ENCODE measurements at places on chromosomes 7 and 10.

GRCh38 chr7:1703441-1703840, 33.4 kb downstream of the ELFN1 start:
- DNase-seq = no peak

- peak; percentile 79 for DNase-seq
Observed at GRCh38 chr10:28587970-28588290, 55.0 kb downstream of the WAC start.

DNA sequence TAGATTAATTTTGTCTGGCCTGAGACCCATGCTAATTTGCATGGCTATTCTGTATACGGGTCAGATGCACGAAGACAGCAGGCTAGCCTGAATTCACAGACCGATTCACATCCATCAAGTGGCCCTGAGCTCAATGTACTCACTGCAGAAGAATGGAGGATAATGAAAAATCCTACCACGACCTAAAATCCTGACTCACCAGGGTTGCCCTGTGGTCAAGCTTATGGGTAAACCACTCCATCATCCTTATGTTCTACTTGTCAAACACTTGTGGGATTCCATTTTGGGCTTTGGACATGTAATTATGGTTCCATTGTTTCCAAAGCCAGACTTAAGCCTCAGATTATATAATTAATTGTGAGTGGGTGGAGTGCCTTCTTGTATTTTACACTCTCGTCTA, 110.4 kb upstream of the ZNF438 start:
- peak; percentile 66 for DNase-seq

DNA sequence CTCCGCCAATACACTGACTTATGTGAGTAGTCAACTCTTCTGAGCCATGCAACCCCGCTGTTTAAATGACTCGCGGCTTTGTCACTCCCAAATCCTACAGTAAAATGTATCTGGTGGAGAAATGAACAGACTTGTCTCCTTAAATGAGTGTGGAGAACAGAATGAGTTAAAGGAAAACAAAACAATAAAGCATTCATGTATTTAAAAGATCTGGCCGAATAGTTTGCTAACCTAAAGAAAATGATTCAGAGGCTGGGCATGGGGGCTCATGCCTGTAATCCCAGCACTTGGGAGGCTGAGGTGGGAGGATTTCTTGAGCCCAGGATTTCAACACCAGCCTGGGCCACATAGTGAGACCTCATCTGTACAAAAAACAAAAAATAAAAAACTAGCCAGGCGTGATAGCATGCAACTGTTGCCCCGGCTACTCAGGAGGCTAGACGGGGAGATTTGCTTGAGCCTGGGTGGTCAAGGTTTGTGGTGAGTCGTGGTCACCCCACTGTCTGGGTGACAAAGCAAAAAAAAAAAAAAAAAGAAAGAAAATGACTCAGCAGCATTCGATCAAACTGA, 86.5 kb upstream of the PFKP start:
- peak; percentile 34 for DNase-seq

- DNase-seq = no peak
Observed at GRCh38 chr7:132244903-132245480, 331.3 kb downstream of the PLXNA4 start.

GRCh38 chr10:63286754-63287264, 153.7 kb downstream of the NRBF2 start:
- no peak for DNase-seq

DNA sequence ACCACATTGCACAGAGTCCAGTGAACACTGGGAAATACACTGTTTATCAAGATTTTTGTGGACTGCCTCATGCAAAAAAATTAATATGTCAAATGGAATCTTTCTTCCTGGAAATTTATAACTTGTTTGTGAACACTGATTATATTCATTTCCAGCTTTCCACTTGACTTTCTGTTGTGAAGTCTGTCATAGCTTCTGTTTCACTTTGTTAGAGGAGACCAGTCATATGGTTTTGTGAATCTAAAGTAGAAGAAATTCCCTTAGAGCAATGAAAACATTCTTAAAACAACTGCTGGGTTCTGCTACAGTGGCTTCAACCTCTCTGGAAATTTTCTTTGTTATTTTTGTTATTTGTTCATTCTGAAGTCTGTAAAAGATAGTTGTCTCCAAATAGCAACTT, 349.5 kb upstream of the NFE2L3 start:
- no peak for DNase-seq

DNA sequence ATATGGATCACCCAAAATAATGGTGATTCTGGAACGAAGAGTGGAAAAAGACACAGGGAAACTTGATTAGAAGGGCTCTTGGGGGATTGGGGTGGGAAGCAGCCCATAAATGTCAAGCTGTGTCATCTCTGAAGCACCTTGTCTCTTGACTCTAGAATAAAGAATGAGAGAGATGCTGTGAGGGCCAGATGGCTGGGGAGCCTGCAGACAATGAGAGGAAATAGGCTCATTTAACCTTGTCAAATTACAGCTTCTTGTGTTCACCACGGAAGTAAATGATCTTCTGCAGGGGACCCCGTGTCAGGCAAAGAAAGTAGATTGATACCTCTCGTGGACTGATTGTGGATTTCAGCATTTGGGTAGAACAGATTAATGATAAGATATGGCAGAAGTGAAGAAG, 159.3 kb downstream of the ST7 start:
- DNase-seq = no peak

- DNase-seq = peak; percentile 26
Observed at GRCh38 chr7:129434675-129435318, 565 bp downstream of the STRIP2 start.

- peak; percentile 73 for DNase-seq
Observed at GRCh38 chr10:48658243-48658974, 26.3 kb upstream of the WDFY4 start.

- peak; percentile 92 for DNase-seq
Observed at GRCh38 chr7:33805630-33806233, 99.6 kb upstream of the BMPER start.

- DNase-seq = no peak
Observed at GRCh38 chr7:40760293-40760964, 625.6 kb downstream of the SUGCT start.

GRCh38 chr10:121998462-121998861, 9.5 kb downstream of the TACC2 start:
- DNase-seq = no peak

DNA sequence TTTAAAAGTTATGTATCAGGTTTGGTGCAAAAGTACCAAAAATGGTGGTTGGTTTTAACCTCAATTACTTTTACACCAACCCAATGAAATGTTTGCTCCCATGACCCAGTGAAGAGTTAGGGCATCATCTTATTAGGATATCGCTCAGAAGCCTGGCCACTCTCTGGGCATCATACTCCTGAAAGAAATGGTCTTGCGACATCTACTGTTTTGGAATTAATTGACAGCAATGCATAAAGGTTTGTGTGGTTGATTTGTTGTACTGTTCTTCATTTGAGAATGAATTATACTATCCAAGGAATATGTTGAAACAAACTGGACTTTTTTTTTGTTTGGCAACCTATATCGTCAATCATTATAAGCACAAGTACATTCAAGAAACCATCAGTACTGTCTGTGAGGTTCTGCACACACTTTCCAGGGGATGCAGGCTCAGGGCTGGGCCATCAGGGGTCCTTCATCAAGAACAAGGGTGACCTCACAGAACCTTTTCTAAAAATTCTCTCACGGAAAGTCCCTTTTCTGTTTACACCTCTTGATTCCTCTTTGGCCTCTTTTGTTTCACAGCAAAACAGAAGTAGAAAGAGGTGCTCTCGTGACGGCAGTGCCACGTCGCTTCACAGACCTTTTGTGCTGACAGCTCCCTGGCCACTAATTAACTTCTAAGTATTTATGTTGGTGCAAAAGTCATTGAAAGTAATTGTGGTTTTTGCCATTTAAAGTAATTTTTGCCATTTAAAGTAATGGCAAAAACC, 117.2 kb upstream of the KLF6 start:
- DNase-seq = peak; percentile 55

GRCh38 chr10:84302223-84302622, 26.2 kb upstream of the CCSER2 start:
- no peak for DNase-seq

GRCh38 chr10:63666836-63667383, 145.7 kb downstream of the REEP3 start:
- peak; percentile 96 for DNase-seq

GRCh38 chr10:24716295-24716694, 7.4 kb downstream of the ARHGAP21 start:
- no peak for DNase-seq

DNA sequence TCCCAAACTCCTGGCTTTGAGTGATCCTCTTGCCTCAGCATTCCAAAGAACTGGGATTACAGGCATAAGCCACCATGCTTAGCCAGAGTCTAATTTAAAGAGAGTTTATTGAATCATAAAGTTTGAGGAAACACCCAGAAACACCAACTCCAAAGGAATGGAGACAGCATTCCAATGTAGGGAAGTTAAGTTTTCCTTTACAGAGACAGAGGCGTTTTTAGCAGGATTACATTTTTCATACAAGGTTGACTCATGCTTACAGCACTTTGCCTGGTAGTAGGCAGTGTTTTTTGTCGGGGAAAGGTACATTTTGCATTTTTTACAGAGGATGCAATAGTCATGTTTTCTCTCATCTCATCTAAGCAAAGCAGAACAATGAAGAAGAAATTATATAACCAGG, 18.9 kb upstream of the OPN4 start:
- DNase-seq = peak; percentile 63

DNA sequence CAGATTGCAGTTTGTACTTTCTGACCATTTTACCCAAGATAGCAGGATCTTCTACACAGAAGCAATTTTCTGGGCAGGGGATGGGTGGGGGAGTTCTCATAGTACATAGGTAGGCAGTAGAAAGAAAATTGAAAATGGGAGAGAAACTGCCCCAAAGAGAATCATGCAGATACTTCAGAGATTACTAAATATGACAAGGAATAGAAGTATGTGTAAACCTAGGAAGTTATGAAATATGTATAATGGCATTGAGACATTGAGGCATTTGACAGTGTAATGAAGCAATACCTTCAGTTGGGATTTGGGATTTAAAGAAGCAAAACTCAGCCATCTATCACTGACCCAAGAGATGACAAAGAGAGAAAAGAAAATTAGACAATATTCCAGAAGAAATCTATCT, 233.0 kb downstream of the PTN start:
- peak; percentile 61 for DNase-seq

- no peak for DNase-seq
Observed at GRCh38 chr10:62904281-62904875, 88.2 kb upstream of the EGR2 start.

- no peak for DNase-seq
Observed at GRCh38 chr10:19563388-19564141, 252.7 kb upstream of the PLXDC2 start.

DNA sequence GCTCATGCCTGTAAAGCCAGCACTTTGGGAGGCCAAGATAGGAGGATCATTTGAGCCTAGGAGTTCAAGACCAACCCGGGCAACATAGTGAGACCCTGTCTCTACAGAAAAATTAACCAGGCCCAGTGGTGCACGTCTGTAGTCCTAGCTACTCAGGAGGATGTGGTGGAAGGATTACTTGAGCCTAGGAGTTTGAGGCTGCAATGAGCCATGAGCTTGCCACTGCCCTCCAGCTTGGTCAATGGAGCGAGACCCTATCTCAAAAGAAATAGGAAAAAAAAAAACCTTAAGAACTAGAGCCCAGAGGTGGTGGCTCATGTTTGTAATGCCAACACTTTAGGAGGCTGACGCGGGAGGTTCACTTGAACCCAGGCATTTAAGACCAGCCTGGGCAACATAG, 2.2 kb downstream of the STRA8 start:
- no peak for DNase-seq

DNA sequence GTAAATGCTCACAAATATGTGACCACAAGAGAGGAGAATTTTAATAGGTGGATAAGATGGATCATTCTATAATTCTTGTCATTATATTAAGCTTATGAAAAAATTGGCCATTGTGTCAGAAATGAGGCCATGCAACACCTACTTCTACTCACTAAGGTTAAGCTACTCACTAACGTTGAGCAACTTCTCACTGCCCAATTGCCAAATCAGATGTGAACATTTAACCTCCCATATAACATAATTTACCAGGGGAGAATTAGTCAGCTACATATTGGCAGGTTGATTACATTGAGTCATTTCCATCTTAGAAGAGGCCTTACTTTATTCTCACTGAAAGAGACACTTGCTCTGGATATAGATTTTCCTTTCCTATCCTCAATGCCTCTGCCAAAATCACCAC, 211.2 kb upstream of the DGKB start:
- no peak for DNase-seq

DNA sequence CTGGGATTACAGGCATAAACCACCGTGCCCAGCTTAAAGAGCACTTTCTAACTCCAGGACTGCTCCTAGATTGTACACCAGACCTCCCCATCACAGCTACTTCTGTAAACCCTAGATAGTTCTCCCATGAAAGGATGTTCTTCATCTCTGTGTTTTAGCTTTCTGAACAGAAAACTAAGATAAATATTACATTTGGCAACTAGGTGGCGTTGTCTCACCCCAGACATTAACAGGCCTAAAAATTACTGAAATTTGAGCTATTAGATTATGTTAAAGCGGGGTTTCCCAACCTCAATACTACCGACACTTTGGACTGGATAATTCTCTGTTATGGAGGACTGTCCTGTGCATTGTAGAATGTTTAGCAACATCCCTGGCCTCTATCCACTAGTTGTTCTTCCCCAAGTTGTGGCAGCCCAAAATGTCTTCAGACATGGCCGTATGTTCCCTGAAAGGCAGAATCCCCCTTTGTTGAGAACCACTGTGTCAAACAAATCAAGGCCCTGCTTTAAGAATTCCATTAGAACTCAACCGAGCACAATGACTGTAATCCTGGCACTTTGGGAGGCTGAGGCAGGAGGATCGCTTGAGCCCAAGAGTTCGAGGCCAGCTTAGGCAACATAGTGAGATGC, 19.1 kb downstream of the ATOH7 start:
- peak; percentile 69 for DNase-seq

DNA sequence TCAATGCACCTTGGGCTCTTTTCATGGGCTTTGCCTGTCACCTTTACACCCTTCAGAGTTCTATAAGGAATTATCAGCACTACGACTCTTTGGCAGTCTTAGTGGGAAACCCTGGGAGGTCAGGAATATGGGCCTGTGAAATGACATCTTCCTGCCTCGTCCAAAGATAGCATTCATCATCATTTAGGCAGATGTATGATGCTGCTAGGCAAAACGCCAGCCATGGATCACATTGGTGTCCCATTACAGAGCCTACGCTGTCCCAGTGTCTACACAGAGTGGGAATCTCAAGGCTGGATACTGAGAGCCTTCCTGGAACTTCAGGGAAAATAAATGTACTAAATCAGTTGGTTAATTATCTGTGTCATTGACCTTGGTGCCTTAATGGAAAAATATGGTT, 259.4 kb upstream of the CELF2 start:
- no peak for DNase-seq

Data from fibroblast of pulmonary artery (primary cell).